Ascending aorta (tissue), 2 donors: ENCODE measurements at places on chromosomes 16 and 17. TPM values are rescaled to one million over a fixed set of nuclear protein-coding genes. Genes with fewer than 3 reads are reported as not detected.

Gene PIRT
- total RNA-seq: not detected

- no peaks in the 10 kb centered on the region for H3K27me3 ChIP-seq
- peak overlapping the region; percentile 77 for H3K27ac ChIP-seq
- H3K4me3 ChIP-seq: no peak overlapping the region
Observed at GRCh38 chr17:64326420-64327054, 63.5 kb upstream of the TEX2 start.

Gene IQCK
- not detected for total RNA-seq

DNA sequence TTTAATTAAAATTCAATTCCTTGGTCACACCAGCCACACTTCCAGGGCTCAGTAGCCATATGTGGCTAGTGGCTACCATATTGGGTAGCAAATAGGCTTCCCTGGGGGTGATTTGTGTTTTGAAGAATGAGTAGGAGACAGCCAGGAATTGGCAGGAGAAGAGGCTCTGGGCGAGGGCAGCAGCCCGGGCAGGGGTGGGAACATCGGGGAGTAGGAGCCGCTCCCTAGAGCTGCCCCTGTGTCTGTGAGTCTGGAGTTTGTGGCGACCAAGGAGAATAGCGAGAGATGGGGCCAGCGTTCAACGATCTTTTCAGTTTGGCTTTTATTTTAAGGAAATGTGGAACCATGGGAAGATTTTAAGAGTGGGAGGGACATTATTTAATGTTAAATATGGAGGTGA is 81.7 kb downstream of the WIPI1 start:
- H3K4me3 ChIP-seq: no peak overlapping the region
- H3K36me3 ChIP-seq: no peaks in the 10 kb centered on the region

DNA sequence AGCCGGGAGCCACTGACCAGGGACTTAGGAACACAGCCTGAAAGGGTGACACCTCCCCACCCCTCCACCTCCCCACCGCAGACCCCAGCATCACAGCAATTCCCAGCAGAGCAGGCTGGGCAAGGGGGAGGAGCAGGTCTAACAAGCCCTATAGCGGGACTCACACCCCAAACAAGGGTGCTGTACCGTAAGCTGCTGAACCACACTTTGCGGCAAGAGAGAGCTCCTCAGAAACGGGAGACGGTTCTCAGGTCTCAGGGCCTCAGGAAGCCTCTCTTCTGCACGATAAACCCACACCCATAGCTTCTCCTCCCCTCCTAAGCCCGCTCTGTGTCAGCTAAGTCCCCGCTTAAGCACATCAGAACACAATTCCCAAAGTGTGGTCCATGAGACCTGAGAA is 11.7 kb upstream of the COTL1 start:
- no peak for DNase-seq
- H3K4me1 ChIP-seq: no peaks in the 10 kb centered on the region
- no peak overlapping the region for H3K27ac ChIP-seq
- no peak overlapping the region for H3K4me3 ChIP-seq

DNA sequence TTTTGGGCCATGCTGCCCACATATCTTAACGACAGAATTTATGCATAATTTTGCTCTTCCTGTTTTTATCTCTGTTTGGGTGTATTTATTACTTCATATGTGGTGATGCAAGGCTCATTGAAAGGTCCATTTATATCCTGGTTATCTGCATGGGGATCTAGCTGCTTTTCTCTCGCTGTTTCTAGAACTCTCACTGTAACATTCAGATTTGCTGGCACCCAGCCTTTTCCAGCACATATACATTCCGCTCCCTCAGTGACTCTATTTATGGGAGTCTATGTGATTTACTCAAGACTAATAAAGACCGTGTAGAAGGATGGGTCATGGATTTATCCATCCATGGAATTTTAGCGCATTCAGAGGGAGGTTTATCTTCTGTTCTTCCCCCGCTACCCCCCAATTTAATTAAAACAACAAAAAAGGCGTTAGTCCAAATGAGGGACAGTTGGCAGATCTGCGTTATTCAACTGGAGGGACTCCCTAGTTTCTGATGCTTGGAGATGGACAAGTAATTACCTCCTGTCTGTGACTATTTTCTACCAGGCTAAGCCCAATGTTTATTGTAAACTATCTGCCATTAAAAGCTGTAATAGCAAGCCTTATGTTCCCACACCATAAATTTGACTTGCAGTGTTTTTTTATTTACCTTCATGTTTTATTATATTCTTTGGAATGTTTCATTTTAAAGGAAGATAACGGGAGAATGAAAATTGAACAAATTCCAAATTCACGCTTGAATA is 19.8 kb upstream of the MARCHF10 start:
- H3K36me3 ChIP-seq: no peaks in the 10 kb centered on the region
- no peaks in the 10 kb centered on the region for H3K27me3 ChIP-seq
- no peaks in the 10 kb centered on the region for H3K4me1 ChIP-seq
- no peak overlapping the region for H3K4me3 ChIP-seq
- DNase-seq: no peak
- H3K27ac ChIP-seq: no peak overlapping the region

DNA sequence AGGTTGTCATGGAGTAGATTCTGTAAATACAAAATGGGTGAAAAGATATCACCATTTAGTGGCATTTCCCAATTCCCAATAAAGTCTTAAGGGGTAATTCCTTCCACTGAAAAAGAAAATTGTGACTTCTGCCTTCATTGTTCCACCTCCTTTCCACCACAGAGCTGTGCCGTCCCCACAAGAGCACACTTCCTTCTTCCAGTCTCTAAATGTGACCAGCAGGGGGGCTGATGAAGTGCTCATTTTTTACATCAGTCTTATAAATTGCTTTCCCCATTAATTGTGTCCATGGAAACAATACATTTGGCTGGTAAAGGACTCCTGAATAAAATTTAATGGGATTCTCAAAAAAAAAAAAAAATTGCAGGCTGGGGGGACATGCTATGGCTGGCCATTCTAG is 260.8 kb upstream of the PSMD7 start:
- no peak overlapping the region for H3K27ac ChIP-seq
- no peaks in the 10 kb centered on the region for H3K4me1 ChIP-seq
- H3K27me3 ChIP-seq: no peaks in the 10 kb centered on the region
- H3K36me3 ChIP-seq: no peaks in the 10 kb centered on the region
- DNase-seq: no peak

DNA sequence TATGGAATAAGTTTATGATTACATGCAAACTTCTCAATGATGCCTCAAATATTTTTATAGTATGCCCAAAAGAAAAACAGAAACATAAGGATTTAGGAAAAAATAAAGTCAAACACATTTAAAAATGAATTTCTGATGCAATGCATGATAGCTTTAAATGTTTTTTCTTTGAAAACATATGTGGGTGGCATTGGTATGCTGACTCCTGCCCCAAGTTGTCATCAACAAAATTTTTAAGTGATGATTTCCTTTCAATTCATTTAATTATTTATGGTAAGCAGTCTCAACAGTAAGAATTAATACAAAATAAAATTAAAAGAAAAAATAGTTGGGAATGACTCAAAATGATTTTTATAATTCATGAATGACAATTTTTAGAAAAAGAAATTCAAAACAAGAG is 104.9 kb downstream of the CEP112 start:
- no peaks in the 10 kb centered on the region for H3K27me3 ChIP-seq
- DNase-seq: no peak
- no peak overlapping the region for H3K27ac ChIP-seq
- H3K36me3 ChIP-seq: no peaks in the 10 kb centered on the region
- H3K4me1 ChIP-seq: no peaks in the 10 kb centered on the region

- DNase-seq: no peak
- H3K36me3 ChIP-seq: no peaks in the 10 kb centered on the region
- no peak overlapping the region for H3K4me3 ChIP-seq
- no peak overlapping the region for H3K27ac ChIP-seq
- no peaks in the 10 kb centered on the region for H3K4me1 ChIP-seq
- no peaks in the 10 kb centered on the region for H3K27me3 ChIP-seq
Observed at GRCh38 chr17:4436381-4436780, 2.6 kb downstream of the SPNS3 start.

DNA sequence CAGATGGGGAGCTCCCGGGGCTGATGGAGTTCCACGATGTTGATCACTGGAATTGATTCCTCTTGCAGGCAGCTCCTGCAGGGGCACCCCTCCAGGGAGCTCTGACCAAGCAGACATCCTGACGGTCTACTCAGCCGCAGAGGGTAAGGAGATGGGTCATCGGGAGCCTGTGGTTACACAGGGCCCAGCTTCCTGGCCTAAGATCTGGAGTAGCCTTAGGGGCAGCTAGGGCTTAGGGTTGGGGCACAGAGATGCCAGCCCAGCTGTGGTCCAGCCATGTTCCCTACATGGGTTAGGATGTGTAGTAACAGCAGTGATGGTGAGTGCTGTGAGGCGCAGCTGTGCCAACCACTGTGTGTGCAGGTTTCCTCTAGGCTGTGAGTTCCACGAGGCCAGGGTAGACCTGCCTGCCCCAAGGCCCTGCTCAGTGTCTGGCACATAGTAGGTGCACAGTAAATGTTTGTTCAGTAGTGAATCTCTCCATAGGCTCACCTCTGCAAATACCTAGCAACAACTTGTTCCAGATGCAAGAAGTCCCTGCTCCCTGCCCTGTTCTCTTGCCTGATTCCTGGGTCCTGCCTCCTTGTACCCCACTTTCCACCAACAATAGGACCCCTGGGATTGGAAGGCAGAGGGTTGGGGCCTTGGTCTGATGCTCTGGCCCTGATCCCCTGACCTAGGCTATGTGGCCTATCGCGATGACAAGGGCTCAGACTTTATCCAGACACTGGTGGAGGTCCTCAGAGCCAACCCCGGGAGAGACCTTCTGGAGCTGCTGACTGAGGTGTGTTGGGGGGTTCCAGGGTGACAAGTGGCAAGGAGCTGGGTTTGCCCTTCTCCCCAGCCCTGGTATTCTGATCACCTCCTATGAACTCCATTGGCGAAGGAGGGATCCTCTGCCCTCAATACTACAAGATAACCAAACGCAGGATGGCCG is 13.7 kb downstream of the ZNF213 start:
- no peak overlapping the region for H3K27ac ChIP-seq

DNA sequence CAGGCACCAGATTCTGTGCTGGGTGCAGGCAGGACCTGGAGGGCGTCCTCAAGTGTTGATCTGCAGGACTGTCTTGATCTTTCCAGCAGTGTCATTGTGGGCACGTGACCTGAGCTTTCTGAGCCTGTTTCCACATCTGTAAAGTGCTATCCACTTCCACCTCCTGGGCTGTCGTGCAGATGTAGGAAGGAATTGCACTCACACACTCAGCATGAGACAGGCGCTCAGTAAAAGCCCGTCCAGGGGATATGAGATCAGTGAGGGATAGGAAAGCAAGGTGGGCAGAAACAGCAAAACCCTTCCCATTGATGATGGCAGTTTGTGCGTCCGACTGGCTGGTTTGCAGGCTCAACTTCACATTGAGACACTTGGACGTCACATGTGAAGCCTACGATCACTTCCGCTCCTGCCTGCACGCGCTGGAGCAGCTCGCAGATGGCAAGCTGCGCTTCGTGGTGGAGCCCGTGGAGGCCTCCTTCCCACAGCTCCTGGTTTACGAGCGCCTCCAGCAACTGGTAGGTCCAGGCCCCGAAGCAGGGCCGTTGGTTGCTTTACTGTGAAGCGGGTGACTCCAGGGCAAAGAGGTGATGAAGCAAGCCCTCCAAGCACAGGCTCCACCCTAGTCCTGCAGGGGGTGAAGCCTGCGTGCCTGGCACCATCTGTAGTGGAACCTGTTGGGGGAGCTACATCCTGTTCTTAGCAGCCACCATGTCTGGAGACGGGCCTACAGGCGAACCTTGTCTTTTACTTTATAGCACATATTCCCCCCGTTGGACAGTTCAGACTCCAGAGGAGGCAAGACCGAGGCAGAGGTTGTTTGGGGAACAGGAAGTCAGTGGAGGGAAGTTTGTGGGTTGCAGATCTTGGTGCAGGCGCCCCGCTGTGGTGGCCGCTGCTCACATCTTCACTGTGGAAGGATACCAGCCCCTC is 23.0 kb downstream of the METTL22 start:
- H3K4me1 ChIP-seq: no peaks in the 10 kb centered on the region
- H3K27ac ChIP-seq: peak overlapping the region; percentile 6
- no peaks in the 10 kb centered on the region for H3K27me3 ChIP-seq
- H3K4me3 ChIP-seq: no peak overlapping the region
- H3K36me3 ChIP-seq: peaks cover 89% of the 10 kb centered on the region
